Hippocampal formation (tissue), 2 donors: ENCODE measurements at places on chromosomes 13 and 19.
A peak's percentile ranks its signal among the peaks of the same experiment; 100 is the strongest.

DNA sequence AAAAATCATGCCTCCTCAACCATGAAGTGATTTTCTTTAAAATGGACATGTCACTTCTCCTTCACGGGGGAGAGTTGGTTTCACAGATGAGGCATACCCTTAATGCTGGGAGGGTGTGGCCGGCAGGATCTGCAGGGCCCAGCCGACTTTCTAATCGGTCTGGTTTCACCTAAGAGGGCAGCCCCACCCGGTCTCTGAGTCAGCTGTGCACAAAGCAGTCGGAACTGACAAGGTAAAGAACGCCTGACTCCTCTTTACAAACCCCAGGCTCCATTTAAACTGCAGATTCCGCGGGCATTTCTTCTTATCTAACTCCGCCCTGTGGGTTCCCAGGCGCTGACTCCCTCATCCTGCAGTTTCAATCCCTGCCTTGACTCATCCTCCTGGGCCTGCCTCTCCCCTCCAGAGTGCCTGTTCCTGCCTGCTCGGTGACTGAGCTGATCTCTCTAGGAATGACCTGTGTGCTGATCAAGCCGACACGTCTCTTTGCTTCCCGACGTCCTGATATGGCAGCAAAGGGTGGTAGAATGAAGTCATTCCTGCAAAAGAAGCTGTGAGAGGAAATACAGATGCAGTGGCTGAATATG is 63.4 kb downstream of the EFNB2 start:
- no peak for DNase-seq

GRCh38 chr19:56133858-56134653 is 7.0 kb upstream of the ZNF444 start:
- no peak for DNase-seq

- DNase-seq: no peak
These were observed 155.5 kb downstream of the TBC1D4 start for GRCh38 chr13:75326173-75327134.

GRCh38 chr19:2034729-2035589 is 16.1 kb downstream of the MKNK2 start:
- no peak for DNase-seq

DNA sequence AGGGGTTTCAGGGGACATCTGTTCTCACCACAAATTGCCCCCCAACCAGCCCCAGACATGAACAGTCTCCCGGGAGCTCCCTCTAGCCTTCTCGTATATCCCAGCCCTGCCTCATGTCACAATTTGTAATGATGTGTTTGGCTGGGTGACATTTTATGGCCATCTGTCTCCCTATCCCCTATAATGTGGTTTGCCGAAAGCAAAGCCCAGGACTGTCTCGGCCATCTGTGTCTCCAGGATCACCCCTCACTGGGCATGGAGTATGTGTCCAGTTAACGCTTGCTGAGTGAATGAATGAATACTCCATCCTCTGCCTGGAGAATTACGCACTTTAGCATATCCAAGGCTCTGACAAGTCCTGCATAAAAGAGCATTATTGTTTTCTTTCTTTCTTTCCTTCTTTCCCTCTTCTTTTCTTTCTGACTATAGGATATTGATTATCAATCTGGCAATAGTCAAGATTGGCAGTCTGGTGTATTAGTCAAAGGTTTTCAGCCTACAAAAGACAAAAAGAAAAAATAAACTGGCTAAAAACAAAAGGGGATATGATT is 15.1 kb downstream of the HPN start:
- no peak for DNase-seq

- no peak for DNase-seq
These were observed 1273.3 kb upstream of the ATXN8OS start for GRCh38 chr13:68834375-68834774.

- DNase-seq: no peak
These were observed 11.8 kb upstream of the PRR19 start for GRCh38 chr19:42290136-42290522.

DNA sequence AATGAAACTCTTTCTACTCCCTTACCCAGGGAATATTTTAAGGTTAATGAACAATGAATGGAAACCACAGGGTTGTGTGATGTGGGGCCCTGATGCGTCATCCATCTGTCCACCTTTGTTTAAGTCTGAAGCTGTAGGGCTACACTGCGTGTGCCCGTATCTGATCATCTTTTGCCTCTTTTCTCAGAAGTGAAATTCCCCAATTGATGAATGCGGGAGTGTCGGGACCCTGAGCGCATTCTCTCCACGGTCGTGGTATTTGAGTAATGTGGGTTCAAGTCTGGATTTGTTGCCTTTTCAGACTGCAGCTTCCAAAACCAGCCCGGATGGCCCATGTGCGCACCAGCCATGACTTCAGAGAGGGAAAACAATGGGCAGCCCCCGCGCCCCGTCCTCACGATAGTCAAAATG is 112.3 kb downstream of the COL4A2 start:
- DNase-seq: no peak

GRCh38 chr13:77522444-77522843 is 13.1 kb upstream of the SCEL start:
- no peak for DNase-seq

DNA sequence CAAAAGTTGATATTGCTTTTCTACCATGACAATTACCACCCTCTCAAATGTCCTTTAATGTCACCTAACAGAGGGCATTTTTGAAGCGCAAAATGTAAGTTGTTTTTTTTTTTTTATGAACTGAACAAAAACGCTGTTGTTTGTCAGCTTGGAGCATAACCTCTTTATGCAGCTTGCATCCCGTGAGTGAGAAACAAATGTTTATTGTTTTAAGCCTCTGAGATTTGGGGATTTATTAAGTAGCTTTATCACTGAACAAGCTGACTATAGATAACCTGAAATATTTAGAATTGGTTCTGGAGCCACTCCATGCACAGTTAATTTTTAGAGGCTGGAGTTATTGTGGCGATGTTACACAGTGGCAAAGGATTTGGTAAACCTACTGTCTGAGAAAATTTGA is 80.1 kb upstream of the ATXN8OS start:
- no peak for DNase-seq

DNA sequence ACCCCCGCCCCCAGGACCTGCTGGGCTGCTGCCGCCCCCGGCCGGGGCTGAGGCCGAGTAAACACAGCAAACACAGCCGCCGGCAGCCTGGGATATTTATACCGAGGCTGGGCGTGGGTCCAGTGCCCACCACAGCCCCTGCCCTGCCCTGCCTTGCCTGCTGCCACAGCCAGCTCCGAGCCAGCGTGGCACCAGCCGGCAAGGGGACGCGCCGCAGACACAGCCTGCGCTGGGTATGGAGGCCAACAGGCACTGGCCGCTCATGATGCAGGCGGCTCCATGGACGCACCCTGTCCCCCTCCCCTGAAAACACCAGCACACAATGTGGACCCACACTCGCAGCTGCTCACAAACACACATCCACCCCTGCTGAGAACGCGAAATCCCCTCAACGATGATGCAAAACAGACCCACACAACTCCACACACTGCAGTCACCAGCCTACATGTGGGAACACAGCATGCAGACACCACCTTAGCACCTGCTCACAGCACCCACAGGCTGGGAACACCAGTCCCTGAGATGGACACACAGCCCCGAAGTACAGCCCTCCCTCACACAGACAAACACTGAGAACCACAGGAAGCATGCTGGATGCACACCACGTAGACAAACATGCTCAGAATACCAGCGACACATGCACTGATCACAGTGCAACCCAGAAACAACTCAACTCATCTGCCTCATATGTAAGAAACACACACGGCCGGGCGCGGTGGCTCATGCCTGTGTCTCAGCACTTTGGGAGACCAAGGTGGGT is 16.2 kb downstream of the CCDC97 start:
- DNase-seq: no peak

DNA sequence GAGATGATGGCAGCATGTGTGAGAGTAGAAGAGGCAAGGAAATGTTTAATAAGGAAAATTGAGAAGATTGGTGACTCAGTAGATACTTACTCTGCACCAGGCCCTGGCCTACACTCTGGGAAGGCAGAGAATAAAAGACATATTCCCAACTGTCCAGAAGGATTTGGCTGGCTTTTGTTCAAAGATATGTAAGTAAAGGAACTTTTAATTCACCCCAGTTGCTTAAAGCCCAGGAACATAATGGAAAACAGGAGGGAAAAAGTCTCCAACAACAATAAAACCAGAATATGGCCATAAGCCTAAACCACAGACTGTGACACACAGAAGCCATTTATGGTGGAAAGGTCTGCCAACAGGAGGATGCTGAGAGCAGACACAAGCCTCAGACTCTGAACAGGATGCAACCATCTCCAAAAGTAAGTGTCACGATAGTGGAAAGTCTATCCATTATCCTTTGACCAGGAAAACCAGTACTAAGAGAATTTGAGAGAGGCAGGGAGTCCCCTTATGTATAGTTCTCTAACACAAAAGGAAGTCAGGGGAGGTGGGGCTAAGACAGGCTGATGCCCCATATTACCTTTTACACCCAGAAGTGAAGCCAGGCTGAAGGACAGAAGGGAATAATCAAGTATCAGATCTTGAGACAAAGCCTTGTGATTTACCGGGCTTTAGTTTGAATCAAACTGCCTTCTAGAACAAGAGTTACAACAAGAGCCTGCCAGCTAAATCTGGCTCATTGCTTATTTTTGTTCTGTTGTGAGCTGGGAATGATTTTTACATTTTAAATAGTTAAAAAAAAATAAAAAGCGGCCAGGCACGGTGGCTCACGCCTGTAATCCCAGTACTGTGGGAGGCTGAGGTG is 169.5 kb upstream of the STARD13 start:
- DNase-seq: no peak

DNA sequence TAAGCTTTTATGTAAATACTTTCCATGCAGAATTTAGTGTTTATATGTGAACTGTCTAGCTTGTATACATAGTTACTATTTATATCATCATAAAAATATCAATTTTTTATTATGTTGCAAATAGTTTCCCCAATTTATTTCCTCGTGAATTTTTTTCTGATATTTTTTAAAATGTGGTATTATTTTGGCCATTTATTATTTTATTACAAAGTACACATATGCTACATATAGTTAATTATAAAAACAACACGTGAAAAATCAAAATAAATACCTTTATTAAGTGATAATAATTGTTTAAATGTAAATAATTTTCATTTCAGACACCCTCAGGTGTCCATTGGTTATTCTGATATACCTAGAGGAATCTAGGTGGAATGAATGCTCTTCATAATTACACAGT is 1394.9 kb upstream of the PRR20A start:
- DNase-seq: no peak

- DNase-seq: peak; percentile 36
These were observed 919 bp downstream of the DACT3 start for GRCh38 chr19:46660008-46660517.

- DNase-seq: no peak
These were observed 60.1 kb downstream of the RNASEH2B start for GRCh38 chr13:50969691-50970090.

DNA sequence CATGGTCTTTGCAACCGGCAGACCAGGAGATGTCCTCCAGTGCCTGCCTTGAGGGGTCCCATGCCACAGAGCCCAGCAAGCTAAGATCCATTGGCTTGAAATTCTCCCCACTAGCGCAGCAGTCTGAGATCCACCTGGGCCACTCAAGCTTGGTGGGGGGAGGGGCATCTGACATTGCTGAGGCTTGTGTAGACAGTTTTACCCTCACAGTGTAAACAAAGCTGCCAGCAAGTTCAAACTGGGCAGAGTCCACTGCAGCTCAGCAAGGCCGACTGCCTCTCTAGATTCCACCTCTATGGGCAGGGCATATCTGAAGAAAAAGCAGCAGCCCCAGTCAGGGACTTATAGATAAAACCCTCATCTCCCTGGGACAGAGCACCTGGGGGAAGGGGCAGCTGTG is 32.0 kb upstream of the ITM2B start:
- no peak for DNase-seq

GRCh38 chr13:102847272-102848234 is 1.7 kb downstream of the ERCC5 start:
- peak; percentile 57 for DNase-seq

GRCh38 chr19:44796701-44797115 is 12.2 kb upstream of the BCAM start:
- DNase-seq: no peak

- no peak for DNase-seq
These were observed 13.2 kb downstream of the ING1 start for GRCh38 chr13:110726726-110727125.

DNA sequence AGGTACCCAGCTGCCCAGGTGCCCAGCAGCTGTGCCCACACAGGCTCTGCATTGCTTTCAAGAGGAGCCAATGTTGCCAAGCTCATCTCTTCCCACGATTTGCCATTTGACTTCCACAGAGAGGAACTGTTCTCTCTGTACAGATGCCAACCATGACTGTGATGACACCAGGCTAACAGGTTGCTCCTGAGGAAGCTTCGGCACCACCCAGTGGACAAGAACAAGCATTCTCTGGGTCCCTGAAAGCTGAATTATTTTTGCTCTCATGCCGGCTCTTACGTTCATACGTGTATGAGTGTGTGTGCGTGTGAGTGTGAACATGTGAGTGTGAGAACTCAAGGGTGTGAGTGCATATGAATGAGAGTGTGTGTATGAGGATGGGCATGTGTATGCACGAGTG is 535.2 kb downstream of the LIG4 start:
- no peak for DNase-seq

- DNase-seq: no peak
These were observed 5.7 kb upstream of the DIAPH3 start for GRCh38 chr13:60169239-60170031.

GRCh38 chr13:28000567-28000966 is 12.1 kb upstream of the URAD start:
- no peak for DNase-seq

DNA sequence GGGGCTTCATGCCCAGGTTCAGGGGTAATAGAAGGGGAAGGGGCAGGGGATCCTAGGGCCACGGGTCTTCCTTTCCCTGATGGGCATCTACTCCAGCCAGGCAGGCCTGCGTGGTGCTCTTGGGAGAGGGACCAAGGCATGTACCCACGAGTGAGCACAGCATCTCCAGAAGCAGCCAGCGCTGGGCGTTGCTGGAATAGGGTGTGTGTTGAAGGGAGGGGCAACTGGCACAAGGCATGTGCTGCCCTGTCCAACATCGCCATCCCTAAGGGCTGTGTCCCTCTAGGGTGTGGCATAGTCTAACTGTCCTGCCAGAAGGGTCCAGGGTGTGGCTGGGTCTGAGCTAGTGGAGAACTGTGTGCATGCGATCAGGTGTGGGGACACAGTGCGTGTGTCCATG is 2.9 kb downstream of the NOTCH3 start:
- DNase-seq: no peak

- no peak for DNase-seq
These were observed 76.0 kb upstream of the TSC22D1 start for GRCh38 chr13:44652168-44652567.

GRCh38 chr19:19651076-19651475 is 7.6 kb upstream of the GMIP start:
- peak; percentile 27 for DNase-seq

- no peak for DNase-seq
These were observed 217.0 kb upstream of the OBI1 start for GRCh38 chr13:78875792-78876580.

DNA sequence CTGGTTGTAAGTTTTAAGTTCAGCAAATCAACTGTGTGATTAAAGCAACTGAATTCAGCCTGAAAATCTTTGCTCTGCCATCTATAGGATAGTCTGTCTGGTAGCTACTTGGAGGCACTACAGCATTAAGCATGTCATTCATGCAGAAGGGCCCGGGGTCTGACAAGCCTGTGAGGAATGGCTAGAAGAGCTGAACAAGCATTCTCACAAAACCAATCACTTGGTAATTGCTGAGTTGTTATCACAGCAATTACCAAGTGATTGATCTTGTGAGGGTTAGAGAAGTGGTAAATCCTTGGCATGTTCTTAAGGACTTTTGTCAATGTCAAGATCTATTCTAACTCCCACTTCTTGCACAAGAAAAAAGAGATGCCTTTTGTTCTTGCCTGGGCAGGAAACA is 356.1 kb downstream of the FGF14 start:
- DNase-seq: no peak

- no peak for DNase-seq
These were observed 89.6 kb upstream of the SPRY2 start for GRCh38 chr13:80430561-80430960.
